ENCODE measurements at places on chromosomes 2 and 18.

DNA sequence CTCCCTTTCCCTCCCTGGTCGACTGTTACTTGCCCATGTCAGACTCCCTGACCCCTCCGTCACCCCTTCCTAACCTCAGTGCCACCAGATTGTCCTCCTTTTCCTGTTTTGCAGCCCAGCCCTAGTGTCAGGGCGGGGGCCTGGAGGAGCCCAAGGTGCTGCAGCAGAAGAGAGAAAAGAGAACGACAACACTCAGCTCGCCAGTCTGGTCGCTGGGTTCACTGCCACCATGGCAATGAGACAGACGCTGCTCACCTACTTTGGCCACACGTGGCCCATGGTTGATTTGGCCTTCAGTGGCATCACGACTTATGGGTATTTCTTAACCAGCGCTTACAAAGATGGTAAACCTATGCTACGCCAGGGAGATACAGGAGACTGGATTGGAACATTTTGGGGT, 108.4 kb upstream of the RMDN2 start:
- no peak for DNase-seq

DNA sequence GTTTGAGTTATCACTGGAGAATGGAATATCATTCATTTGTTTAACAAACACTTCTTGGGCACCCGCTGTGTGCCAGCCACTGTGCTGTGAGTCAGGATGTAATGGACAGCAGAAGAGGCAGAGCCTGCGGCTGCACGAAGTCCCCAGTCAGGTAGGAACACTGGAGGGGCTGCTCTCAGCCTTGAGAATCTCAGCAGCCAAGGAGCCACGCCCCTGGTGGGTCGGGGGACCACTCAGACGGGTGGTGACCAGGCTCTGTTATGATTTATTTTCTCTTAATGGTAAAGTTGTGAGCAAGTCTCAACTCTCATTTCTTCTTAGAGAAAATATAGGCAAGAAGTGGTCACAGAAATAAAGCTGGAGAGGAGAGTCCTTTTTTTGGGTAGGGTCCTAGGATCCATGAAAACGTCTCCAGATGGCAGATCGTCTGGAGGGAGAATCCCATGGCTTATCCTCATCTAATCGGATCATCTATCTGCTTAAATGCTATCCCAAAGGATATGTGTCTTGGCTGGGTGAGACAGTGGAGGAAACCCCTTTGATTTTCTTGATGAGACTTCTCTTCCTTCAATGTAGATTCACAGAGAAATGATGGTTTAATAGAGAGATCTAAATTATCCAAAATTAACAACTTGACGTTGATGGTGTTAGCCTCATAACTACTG, 129.1 kb upstream of the LGALSL start:
- no peak for DNase-seq

DNA sequence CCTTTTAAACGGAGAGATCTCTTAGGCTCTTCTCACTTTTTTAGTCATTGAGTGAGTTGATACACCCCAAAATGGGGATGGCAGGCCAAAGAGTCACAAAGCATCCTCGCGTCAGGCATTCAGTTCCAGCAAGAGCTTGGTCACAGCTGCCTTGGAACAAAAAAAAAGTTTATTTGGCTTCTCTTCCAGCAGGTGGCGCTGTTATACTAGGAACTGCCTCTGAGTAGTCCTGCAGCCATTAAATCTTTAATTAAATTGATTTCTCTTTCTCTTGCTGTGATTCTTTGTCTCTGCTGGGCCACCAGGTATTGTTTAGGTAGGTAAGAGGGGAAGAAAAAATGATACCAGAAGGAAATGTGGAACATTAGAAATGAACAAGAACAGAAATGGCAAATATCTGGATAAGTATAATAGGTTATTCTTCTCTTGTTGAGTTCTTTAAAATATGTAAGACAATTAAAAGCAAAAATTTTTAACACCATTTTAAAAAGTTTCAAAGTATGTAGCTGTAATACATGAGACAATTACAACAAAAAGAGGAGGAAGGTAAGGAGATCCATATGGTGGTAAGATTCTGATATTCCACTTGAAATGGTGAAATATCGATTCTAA, 175.1 kb downstream of the GALNT1 start:
- peak; percentile 6 for DNase-seq

GRCh38 chr18:22170421-22171257, 1.2 kb downstream of the GATA6 start:
- no peak for DNase-seq

DNA sequence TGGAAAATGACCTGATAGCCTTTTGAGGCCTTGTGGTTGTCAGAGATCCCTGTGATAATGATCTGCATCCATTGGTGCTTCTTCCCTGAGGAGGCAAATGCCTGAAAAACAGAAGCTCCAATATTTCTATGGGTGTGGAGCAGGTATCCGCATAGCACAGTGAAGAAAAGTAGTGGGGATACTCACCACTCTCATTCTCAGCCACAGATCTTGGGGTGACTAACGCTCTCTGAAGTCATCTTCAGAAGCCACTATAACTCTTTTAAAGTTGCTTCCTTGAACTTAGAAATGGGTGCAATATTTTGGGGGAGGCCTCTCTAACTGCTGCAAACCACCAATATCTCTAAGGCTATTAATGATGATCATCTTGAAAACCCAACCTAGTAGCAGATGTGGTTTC, 46.2 kb downstream of the ARHGAP15 start:
- no peak for DNase-seq
